ENCODE measurements at places on chromosomes 7 and 10.

- DNase-seq: no peak
Measured at GRCh38 chr7:120829487-120829886, 28.5 kb downstream of the TSPAN12 start.

GRCh38 chr7:142671506-142671905 lies 77.8 kb upstream of the PRSS1 start:
- no peak for DNase-seq

- no peak for DNase-seq
Measured at GRCh38 chr7:129865925-129866201, 86.9 kb downstream of the UBE2H start.

- no peak for DNase-seq
Measured at GRCh38 chr10:119801998-119802538, 70.6 kb downstream of the MCMBP start.

DNA sequence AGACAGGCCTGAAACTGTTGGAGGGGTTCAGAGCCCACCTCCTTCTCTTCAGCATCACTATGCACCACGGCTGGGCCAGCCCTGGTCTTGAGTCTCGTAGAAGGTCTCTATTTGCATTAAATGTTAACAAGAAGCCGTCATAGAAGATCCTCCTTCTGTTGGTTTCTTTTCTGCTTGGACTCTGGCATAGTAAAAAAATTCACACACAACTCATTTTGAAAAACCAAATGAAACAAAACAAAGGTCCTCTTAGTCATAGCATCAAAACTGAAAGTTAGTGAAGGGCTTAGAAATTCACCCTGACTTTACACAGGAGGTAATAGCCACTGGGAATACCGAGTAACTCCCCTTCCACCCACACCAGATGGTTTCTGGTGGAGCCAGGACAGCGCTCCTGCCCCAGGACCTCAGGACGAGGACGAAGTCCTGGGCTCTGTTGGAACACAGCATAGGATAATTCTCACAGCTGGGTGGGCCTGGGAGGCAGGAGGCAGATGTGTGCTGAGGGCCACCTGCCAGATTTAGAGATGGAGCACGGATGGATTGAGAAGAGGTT lies 248.4 kb upstream of the KLF6 start:
- DNase-seq: no peak

GRCh38 chr10:48610585-48611093 lies 5.8 kb upstream of the ARHGAP22 start:
- DNase-seq: no peak

- DNase-seq: no peak
Measured at GRCh38 chr10:48999346-48999745, 59.7 kb upstream of the LRRC18 start.

- DNase-seq: no peak
Measured at GRCh38 chr7:34240417-34240816, 335.1 kb downstream of the BMPER start.

DNA sequence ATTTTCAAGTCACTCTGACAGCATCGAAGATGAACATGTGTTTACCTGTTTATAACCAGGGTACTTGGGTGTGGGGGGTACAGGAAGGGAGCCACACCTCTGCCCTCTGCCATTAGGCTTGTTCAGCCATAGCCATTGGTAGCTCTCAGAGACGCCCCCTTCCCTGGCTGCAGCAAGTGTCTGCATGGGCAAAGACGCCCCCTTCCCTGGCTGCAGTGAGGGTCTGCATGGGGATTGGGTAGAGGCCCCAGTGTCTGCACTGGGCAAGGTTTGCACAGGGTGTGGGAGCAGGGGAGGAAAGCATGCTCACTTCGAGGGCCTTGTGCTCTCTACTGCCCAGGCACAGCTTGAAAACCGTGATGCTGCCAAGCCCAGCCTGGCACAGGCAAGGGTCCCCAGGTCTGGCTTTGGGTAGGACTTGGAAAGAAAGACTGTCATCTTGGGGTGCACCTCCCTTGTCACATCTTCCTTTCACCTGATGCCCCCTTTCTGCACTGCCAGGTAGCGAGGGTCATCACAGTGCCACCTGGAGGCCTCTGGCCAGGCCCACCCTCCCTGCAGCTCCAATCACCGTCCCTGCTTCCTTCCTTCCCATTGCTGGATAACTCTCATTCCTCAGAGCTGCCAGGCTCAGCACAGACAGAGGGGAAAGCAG lies 3.7 kb downstream of the TMEM225B start:
- no peak for DNase-seq

DNA sequence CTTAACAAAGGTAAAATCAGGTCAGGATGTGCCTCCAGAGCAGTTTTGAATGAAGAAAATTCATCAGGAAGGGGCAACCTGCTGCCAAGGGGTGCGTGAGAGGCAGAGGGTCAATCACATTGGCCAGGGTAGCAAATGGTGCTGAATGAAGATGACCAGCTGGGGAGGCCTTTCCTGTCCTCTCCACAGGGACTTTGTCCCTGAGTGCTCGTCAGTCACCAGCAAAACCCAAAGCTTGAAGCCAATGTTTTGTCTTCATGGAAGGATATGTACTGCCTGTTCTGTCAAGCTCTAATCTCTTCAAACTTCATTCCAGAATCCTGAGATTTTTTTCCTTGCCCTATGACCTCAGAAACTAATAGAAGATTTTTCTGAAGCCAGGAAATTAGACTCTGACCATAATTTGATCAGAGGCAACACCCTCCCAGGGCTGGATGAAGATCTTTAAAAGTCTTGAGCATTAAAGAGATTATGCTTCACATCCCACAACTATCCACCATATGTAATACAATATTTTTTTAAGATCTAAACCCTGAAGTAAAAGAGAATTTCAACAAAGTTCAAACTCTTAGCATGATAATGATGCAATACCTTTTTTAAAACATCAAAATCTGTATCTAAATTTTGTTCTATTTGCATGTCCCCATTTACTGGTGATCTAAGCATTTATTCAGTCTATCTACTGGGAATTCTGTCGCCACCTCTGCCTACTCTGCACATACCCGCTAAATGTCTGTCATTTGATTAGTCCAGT lies 243.0 kb downstream of the SNX13 start:
- DNase-seq: no peak

GRCh38 chr7:25771491-25771890 lies 380.5 kb upstream of the NFE2L3 start:
- DNase-seq: no peak

GRCh38 chr10:14688606-14689005 lies 86.1 kb downstream of the FAM107B start:
- no peak for DNase-seq

DNA sequence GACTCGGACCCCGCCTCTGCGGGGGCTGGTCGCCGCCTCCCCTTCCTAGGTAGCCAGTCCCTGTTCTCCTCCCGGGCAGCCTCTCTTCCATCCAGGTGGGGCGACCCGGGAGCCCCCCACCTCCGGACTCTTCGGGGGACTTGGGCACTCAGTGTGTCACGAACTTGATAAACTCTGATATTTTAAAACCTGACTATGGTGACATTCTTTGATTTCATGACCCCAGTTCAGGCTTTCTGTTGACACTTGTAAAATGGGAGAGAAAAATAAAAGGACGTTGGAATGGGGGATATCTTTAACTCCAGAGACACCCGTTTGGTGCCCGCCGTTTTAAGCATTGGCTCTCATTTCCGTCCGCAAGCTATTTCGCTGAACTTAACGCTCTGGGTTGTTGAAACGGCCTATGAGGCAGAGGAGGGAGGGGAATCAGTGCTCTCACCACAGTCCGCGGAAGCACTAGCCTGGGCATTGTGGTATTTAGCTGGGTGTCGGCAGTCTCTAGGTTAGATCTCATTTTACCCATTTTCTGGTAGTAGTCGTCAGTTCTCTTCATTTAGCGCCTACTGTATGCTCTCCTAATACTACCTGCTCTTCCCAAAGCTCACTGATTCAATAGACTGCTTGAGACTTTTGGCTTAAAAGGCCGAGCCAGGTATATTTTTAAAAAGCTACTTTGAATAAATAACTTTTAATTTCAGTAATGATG lies 738 bp downstream of the VPS26A start:
- DNase-seq: peak; percentile 40

GRCh38 chr10:123574109-123574698 lies 92.0 kb upstream of the GPR26 start:
- no peak for DNase-seq

- no peak for DNase-seq
Measured at GRCh38 chr10:5776881-5777197, 36.4 kb downstream of the GDI2 start.

- no peak for DNase-seq
Measured at GRCh38 chr10:63363951-63364350, 101.8 kb downstream of the JMJD1C start.

DNA sequence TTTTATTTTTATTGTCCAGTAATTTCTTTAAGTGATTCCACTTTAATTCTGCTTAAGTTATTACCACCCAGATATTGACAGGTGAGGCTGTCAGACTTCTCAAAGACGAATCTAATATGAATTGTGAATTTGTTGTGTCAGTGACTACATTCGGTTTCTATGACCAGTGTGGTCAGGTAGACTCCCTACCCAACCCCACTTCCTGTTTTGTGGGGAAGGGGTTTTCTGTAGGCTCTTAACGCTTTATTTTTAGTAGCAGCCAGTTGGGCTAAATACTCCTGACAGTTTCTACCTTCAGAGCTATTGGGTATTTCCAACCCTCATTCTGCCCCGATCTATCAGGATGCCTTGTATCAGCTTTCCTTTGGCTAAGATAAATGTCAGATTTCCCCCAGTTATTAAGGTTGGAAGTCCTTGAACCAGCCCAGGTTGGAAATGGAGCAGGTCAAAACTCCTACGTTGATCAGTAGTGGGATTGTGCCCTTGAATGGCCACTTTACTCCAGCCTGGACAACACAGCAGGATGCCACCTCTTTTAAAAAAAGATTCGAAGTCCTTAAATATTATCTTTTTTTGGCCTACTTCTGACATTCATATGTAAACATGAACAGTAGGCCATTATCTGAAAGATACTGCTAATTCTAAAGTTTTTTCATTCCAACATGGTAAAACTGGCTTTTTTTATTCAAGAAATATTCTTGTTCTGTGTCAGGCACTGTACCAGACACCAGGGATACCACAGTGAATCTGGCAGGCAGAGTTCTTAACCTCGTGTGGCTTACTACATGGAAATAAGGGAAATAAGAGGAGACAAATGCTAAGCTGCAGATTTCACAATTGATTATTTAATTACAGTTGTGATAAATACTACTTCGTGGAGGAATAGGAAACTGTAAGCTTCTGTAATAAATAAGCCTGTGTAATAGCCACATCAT lies 133.3 kb upstream of the SAMD8 start:
- no peak for DNase-seq

- DNase-seq: no peak
Measured at GRCh38 chr7:136009488-136010079, 32.4 kb upstream of the MTPN start.

DNA sequence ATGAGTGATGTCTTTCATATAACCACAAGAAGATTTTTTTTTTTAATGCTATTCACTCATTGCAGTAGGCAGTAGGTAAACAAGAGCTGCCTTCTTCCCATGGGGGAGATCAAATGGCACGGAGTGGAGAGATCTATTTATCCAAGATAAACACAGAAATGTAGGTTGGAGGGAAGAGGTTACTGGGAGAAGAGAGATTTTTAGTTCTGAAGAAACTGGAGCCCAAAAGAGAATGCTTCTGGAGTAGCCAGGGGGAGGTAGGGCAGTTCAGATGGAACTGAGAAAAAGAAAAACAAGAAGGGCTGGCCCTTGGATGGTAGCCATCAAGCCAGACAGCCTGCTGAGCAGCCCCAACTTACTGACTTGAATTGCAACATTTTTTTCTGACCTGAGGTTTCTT lies 270.1 kb upstream of the TPK1 start:
- DNase-seq: no peak

DNA sequence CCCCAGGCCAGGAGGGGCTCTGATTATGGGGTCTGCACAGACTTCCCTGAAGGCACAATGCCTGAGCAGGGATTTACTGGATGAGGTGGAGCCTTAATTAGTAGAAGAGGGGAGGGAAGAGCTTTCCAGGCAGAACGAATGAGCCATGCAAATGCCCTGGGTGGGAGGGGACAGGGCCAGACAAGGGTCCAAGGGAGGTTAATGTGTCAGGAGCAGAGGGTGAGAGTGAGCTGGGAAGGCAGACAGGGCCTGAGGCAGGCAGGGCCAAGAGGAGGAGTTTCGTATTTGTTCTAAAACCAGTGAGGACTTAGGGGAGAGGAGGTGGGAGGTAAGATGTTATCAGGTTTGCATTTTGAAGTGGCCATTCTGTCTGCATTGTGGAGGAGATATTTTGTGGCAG lies 65.3 kb downstream of the NPY start:
- no peak for DNase-seq

GRCh38 chr7:51301806-51302205 lies 14.8 kb downstream of the COBL start:
- DNase-seq: no peak

- no peak for DNase-seq
Measured at GRCh38 chr10:119355930-119356329, 148.6 kb downstream of the GRK5 start.

DNA sequence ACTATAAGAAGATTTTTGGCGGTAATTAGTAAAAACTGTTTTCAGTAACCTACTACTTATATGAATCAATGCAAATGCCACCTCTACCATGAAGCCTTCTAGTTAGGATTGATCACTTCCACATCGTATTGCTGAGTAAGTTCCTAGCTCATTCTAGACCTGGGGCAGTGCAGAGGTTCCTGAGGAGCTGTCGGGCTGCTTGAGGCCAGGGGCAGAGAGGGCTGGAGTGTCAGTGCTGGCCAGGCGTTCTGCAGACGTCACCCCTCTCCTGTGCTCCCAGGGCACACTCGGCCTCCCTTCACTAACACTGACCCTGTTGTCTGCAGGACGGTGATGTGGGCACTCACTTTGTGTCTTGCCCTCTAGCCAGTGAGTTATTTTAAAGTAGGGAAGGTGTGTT lies 275.7 kb downstream of the CELF2 start:
- DNase-seq: no peak

DNA sequence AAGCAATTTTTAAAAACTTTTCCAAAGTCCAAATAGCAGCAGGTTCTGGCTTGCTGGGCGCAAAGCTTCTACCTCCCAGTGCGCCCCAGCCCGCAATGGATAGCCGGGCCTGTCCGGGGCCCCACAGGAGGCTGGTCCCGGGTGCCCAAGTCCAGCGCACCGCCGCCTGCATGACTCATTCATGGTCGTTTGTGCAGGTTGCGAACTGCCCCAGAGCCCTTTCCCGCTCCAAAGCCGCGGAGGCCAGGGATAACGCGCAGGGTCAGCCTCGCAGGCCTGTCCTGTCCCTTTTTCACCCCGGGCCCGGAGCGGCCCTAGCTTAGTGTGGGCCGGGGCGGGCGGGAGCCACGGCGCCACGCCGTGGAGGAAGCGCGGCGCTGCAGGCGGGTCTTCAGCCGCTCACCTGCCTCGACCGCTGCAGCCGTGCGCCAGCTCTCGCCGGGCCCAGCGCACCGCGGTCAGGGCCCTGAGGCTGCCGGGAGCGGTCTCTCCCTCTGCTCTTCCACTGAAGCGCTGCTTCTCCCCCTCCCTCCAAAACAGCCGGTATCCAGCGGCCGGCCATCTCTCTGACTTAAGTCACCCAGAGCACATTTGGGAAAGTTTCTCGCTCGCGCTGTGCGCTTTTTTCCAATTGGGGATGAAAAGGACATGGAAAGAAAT lies 1.7 kb upstream of the EGR2 start:
- DNase-seq: peak; percentile 87

GRCh38 chr10:91007655-91008054 lies 86.8 kb upstream of the ANKRD1 start:
- DNase-seq: no peak

- DNase-seq: no peak
Measured at GRCh38 chr7:123999703-124000102, 33.2 kb downstream of the TMEM229A start.

Data from HuH-7.5 (cell line).